ENCODE measurements at places on chromosomes 13 and 19. TPM values are rescaled to one million over a fixed set of nuclear protein-coding genes. Genes with fewer than 3 reads are reported as not detected.

The SPTBN4 gene
- 0.97 TPM for total RNA-seq

The NCCRP1 gene
- not detected for total RNA-seq

The PIN1 gene
- total RNA-seq = 78.4 TPM

The MBD3L3 gene
- total RNA-seq = not detected

The ZNF793 gene
- 1.5 TPM for total RNA-seq

The ZNF578 gene
- total RNA-seq = 9.5 TPM

All from smooth muscle cell of the umbilical artery (primary cell).